Thymus (tissue), 14 donors: ENCODE measurements at places on chromosomes 7 and 10. TPM values are rescaled to one million over a fixed set of nuclear protein-coding genes. Genes with fewer than 3 reads are reported as not detected.
A peak's percentile ranks its signal among the peaks of the same experiment; 100 is the strongest.

DNA sequence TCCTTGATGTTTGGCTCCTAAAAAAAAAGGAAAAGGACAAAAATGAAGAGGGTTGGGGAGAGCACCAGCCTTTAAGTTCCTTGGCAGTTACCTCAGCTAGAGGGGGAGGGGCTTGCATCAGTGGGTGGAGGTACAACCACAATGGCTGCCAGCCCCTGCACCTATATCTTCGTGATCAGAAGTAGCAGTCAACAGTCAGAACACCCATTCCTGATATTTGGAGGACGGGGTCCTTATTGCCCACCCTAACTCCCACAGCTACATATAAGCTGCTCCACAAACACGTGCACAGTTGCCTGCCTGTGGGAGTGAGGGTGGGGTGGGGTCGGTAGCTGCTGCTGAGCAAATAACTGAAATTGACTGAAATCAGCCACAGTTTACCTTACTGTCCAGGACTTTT lies 26.2 kb downstream of the C1GALT1 start:
- no peak overlapping the region for H3K27ac ChIP-seq
- no peak overlapping the region for H3K4me3 ChIP-seq
- no peaks in the 10 kb centered on the region for H3K4me1 ChIP-seq

DNA sequence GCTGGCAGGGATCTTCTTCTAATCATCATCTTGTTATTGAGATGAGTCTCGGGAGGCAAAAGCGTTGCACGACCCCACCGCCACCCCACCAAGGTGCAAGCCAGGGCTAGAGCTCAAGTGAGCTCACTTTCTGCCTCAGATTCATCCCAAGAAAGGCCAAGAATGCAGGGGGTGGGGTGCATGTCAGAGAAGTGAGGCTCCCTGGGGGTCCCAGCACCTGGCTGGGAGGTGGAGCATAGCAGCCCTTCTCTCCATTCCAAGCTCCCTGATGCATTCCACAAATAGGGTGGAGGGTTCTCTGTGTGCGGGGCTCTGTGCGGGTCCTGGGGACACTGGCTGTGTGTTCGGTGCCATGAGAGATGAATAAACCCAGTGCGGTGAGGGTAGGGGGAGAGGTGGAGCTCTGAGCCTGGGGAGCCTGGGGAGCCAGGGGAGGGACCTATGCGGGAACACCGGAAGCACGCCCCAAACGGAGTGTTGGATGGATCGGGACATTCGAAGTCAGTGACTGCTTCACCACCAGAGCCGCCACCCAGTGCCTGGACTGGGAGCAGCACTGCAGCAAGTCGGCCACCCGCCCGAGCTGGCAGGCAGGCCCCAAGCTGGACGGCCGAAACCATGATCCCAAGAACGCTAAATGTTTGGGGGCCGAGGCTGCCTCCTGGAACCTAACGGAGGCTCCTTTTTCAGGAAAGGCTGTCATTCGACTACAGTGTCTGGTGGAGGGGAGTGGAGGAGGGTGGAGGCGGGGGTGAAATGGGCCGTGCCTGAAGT lies 17.9 kb upstream of the HMX3 start:
- H3K36me3 ChIP-seq, result no peaks in the 10 kb centered on the region
- H3K4me1 ChIP-seq, result no peaks in the 10 kb centered on the region
- peaks cover 7% of the 10 kb centered on the region for H3K27me3 ChIP-seq
- DNase-seq, result no peak
- no peak overlapping the region for H3K4me3 ChIP-seq
- H3K27ac ChIP-seq, result no peak overlapping the region

DNA sequence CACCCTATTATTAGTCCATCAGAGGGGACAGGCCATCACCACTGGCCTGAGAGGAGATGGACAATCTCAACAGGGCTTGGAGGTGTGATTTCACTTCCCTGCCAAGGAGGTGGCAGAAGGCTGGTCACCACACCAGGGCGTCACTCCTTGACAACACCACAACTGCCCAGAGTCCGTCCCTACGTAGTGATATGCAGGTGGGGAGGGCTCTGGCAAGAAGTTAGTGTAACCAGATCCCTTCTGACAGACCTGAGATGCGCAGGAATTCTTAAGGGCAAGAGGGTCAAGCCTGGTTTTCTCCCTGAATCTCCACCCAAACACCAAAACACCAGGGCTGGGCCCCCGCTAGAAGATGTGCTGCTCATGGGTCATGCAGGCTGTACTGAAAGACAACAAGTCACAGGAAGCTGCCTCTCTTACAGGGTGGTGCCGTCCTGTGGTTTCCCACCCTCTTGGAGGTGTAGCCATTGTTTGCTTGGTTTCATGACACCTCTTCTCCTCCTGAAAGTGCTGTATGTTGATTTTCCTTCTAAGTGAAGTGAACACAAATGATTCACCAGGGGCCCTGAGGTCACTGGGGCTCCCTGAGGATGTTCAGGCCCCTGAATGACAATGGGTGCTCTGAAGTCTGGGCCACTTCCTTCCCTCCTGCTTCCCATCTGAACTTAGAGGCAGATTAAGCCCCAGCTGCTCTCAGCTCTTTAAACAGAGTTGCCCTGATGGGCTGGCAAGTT lies 27.1 kb downstream of the ATXN7L1 start:
- peak; percentile 41 for DNase-seq
- no peak overlapping the region for H3K4me3 ChIP-seq
- peak overlapping the region; percentile 14 for H3K27ac ChIP-seq
- no peaks in the 10 kb centered on the region for H3K36me3 ChIP-seq
- peaks cover 24% of the 10 kb centered on the region for H3K4me1 ChIP-seq

GRCh38 chr10:43843321-43844101 lies 194.8 kb upstream of the ZNF32 start:
- no peaks in the 10 kb centered on the region for H3K36me3 ChIP-seq
- H3K27me3 ChIP-seq, result no peaks in the 10 kb centered on the region
- H3K4me3 ChIP-seq, result no peak overlapping the region
- no peak for DNase-seq
- no peak overlapping the region for H3K27ac ChIP-seq
- H3K4me1 ChIP-seq, result peaks cover 4% of the 10 kb centered on the region

RGS10 gene
- total RNA-seq, result 372 TPM

ZNF804B gene
- total RNA-seq, result not detected
